ENCODE measurements at places on chromosomes 11 and 22. TPM values are rescaled to one million over a fixed set of nuclear protein-coding genes. Genes with fewer than 3 reads are reported as not detected.

The POTEH gene
- not detected for total RNA-seq

The PTPN5 gene
- not detected for total RNA-seq

The DEUP1 gene
- total RNA-seq = not detected

The OR6A2 gene
- total RNA-seq = not detected

The MAPK8IP1 gene
- 2.6 TPM for total RNA-seq

The BET1L gene
- total RNA-seq = 106 TPM

The AKIP1 gene
- 17.9 TPM for total RNA-seq

The P2RY6 gene
- total RNA-seq = not detected

The SMCO4 gene
- total RNA-seq = 6.5 TPM

DNA sequence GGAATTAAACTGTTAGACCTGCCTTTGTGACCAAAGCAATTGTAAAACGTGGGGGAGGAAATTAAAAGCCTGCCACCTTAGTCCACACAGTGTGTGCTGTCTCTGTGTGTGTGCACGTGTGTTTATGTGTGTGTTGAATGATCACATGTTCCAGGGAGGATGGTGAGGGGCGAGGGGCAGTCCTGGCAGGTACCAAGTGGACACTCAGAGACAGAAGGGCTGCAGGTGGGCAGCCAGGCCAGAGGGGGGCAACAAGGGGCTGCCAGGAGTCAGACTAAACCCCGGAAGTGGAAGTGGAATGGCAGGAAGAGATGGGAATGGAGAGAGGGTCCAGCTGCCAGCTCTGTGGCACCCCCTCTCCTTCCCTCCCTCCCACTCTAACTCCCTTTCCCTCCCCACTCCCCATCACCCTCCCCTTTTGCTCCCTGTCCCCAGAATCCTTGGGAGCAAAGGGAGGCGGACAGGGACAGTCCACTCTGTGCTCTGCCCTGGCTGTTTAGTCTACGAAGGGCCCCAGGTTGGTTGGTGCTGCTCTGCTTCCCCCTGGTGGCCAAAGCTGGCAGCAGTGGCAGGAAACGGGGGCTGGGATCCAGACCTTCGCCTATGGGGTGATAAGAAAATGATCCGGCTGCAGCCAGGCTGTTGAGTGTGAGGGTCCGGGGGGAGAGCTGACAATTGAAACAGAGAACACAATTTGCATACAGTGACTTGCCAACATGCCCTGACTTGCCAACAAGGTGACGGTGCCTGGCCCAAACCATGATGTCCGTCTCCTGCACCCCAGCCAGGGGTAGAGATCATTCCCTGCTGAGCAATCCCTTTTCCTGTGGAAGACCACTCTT lies 24.4 kb downstream of the P2RY2 start:
- H3K4me1 ChIP-seq = peaks cover 8% of the 10 kb centered on the region
- no peaks in the 10 kb centered on the region for H3K36me3 ChIP-seq
- no peak overlapping the region for H3K4me3 ChIP-seq
- H3K27me3 ChIP-seq = peaks cover 25% of the 10 kb centered on the region

GRCh38 chr11:31986201-31986889 lies 104.5 kb upstream of the RCN1 start:
- no peaks in the 10 kb centered on the region for H3K4me1 ChIP-seq
- peaks cover 9% of the 10 kb centered on the region for H3K27me3 ChIP-seq
- no peak for DNase-seq
- H3K4me3 ChIP-seq = no peak overlapping the region
- H3K27ac ChIP-seq = no peak overlapping the region

GRCh38 chr11:64754919-64755662 lies 4.7 kb downstream of the PYGM start:
- no peak overlapping the region for H3K27ac ChIP-seq
- peaks cover 9% of the 10 kb centered on the region for H3K4me1 ChIP-seq
- H3K4me3 ChIP-seq = no peak overlapping the region
- DNase-seq = no peak

DNA sequence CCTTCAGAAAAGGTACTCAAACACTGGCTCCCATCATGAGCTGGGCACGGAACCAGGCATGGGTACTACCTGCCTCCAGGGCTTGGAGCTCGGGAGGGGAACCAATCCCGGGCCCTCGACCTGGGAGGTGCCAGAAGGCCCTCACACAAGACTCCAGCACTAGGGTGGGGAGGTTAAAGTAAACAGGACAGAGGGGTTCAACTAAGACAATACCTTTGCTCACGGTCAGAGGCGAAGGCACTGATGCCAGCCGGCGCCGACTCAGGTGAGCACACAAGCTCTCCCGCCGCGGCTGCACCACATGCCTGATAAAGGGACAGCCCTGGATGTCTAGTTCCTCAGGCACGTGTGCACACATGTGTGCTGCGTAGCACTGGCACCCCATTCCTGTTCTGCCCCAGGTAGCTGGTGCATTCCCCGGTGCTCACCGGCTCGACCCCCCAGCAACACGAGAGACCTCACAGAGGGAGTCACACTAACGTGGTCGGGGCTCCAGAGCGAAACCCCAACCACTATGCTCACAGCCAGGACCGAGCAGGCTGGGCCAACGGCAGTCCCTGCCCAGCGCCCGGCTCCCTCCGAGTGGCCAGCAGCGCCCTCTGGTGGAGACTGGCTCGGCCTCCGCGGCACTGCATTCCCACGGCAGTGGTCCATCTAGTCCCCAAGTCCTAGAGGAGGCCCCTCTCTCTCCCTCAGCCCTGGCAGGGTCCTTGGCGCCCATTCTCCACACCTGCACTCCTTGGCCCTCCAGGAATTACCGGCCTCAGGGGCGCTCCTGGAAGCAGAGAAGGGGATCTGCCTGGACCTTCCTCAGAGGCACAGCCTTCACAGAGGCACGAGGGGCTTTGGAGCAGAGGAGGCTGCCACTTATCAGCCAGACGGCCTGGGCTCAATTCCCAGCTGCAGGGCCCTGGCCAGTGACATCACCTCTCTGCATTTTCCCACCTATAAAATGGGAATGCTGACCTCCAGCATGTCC lies 28.8 kb upstream of the MOB2 start:
- H3K27me3 ChIP-seq = no peaks in the 10 kb centered on the region
- H3K36me3 ChIP-seq = peaks cover 6% of the 10 kb centered on the region
- H3K27ac ChIP-seq = no peak overlapping the region
- H3K4me1 ChIP-seq = peaks cover 74% of the 10 kb centered on the region
- no peak overlapping the region for H3K4me3 ChIP-seq
- DNase-seq = peak; percentile 70

DNA sequence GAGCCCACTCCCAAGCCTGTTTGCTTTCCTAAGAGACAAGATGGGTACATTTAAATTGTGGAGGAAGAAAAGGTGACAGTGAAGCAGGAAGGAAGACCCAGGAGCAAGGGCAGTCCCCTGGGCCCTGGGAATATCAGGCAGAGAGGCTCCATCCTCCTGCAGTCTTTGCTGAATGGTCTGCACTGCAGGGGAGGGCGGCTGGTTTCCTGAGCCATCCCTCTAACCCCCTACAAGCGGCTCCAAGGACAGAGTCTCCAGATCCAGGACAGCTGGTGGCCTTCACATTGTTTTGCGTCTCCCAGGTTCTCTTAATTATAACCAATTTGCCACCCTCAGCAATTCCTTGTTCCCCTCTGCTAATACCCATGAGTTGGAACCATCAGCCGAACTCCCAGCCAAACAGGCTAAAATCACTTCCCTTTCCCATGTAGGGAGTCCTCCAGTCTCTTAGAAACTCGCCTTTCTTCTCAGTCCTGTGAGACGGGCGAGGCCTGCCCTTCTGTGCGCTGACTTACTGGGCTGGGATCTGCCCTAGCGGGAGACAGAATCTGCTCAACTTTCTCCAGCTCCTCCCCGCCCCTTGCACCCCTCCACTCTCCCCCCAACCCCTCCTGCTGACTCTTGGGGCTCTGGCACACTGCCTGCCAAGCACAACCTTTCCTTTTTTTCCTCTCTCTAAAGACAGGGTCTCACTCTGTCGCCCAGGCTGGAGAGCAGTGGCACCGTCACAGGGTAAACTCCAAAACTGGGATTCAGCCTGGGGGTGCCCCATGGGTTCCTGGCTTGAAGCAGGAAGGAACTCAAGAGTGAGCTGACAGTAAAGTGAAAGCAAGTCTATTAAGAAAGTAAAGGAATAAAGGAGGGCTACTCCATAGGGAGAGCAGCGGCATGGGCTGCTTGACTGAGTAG lies 53.4 kb upstream of the EMID1 start:
- H3K27ac ChIP-seq = no peak overlapping the region
- DNase-seq = no peak

DNA sequence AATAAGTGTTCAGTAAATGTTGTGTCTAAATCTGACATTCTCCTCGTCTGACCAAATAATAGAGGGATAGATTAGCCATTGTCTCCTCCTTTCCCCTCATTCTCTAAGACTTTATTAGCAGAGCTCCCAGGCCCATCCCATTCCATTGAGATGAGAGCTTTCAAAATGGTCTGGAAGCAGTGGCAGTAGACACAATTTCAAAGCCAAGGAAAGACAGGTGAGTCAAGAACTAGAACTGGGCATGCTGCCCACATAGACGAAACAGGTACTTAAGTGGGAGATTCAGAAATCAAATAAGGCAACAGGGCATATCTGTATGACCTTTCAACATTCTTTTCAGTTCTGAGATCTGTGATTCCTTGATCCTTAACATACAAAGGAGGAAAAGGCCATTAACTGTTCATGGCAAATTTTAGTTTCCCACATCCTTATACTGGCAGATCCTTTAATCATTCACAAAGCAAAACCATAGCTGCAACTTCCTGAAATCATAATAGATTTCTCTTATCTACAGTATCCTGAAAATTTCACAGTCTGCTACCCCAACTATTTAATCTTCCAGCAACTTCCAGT lies 96.6 kb upstream of the KCNA4 start:
- H3K27ac ChIP-seq = no peak overlapping the region
- H3K4me1 ChIP-seq = no peaks in the 10 kb centered on the region
- H3K4me3 ChIP-seq = no peak overlapping the region
- no peaks in the 10 kb centered on the region for H3K36me3 ChIP-seq
- DNase-seq = no peak
- no peaks in the 10 kb centered on the region for H3K27me3 ChIP-seq

GRCh38 chr11:16793511-16793910 lies 55.1 kb downstream of the C11orf58 start:
- H3K4me3 ChIP-seq = no peak overlapping the region
- H3K36me3 ChIP-seq = no peaks in the 10 kb centered on the region
- no peaks in the 10 kb centered on the region for H3K27me3 ChIP-seq
- H3K27ac ChIP-seq = no peak overlapping the region

Measured in T-cell (primary cell).